ENCODE measurements at places on chromosomes 6 and 20. TPM values are rescaled to one million over a fixed set of nuclear protein-coding genes. Genes with fewer than 3 reads are reported as not detected.

DNA sequence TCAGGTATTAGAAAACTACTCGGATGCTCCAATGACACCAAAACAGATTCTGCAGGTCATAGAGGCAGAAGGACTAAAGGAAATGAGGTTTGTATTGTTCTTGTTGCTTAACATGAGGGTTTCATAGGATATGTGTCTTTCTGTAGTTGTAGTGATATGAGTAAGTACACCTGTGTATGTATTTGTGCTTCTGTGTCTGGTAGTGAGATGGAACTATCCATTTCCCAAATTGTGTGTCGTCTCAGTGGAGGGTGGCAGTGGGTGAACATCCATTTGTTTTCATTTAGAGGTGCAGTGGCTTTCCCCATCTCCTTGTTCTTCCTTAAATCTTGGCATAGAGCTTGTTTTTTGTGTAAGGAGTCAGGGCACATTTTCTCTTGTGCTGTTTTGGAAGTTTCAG, 8.2 kb downstream of the ASXL1 start:
- no peaks in the 10 kb centered on the region for H3K27me3 ChIP-seq
- H3K27ac ChIP-seq: no peak overlapping the region
- H3K4me3 ChIP-seq: no peak overlapping the region
- H3K36me3 ChIP-seq: peaks cover 5% of the 10 kb centered on the region

Gene TPD52L2
- 109 TPM for total RNA-seq

Gene SSTR4
- total RNA-seq: not detected

- no peak overlapping the region for H3K27ac ChIP-seq
- H3K36me3 ChIP-seq: no peaks in the 10 kb centered on the region
- peak; percentile 86 for DNase-seq
- peaks cover 20% of the 10 kb centered on the region for H3K27me3 ChIP-seq
- H3K4me1 ChIP-seq: peaks cover 2% of the 10 kb centered on the region
Observed at GRCh38 chr6:8131265-8131897, 29.0 kb upstream of the EEF1E1 start.

DNA sequence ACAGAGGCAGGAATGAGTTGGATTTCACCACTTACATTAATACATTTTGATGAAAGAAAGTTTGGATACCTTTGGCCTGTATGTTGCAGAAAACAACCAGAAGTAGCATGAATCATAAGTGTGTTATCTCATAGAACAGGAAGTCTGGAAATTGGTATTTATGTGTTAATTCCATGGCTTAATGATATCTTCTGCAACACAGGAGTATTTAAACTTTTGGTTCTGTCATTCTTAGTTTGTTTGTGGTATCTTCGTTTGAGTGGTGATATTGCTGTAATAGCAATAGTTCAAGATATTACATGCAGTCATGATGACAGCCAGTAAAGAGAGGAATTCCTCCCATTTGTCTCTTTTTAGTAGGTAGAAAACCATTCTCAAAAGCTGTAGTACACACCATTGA, 177.3 kb downstream of the CDKAL1 start:
- no peak for DNase-seq
- no peak overlapping the region for H3K4me3 ChIP-seq
- H3K27ac ChIP-seq: no peak overlapping the region
- no peaks in the 10 kb centered on the region for H3K4me1 ChIP-seq
- H3K27me3 ChIP-seq: no peaks in the 10 kb centered on the region
- no peaks in the 10 kb centered on the region for H3K36me3 ChIP-seq

DNA sequence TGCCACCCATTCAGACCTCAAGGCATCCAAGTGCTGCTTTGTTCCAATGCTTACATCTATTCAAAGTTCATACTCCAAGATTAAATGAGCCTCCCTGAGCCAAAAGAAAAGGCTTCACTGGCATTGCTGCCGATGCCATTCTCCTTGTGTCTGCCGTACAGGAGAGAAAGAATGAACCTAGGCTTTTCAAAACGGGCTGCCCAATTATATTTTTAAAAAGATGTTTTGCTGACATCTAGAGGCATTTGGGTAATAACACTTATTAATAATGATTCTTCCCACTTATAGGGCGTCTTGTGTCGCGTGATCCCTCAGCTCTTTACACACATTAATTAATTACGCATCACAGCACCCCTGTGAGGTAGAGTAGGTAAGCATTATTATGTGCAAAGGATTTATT, 545.6 kb downstream of the PKHD1 start:
- H3K4me1 ChIP-seq: peaks cover 18% of the 10 kb centered on the region
- no peaks in the 10 kb centered on the region for H3K36me3 ChIP-seq
- H3K27me3 ChIP-seq: no peaks in the 10 kb centered on the region
- H3K4me3 ChIP-seq: no peak overlapping the region
- no peak for DNase-seq

DNA sequence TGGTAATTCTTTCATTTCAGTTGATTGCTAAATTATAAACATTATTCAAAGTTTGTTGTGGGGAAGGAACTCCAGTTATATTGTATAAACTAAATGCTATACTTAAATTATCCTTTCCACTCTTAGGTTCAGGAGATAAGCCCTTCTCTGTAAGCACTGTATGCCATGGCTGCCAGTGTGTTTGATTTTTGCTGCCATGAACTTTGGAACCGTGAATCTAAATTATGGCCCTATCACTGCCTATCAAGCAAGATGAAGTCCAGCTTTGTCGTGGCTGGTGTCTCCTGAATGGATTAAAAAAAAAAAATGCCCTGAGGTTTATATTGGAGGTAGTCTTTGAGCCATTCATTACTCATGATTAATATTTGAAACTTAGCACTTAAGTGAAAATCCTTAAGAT, 44.7 kb downstream of the CDC5L start:
- no peaks in the 10 kb centered on the region for H3K27me3 ChIP-seq
- no peak overlapping the region for H3K27ac ChIP-seq
- H3K4me3 ChIP-seq: no peak overlapping the region
- no peak for DNase-seq

GRCh38 chr6:15608396-15608795, 54.4 kb downstream of the DTNBP1 start:
- no peak for DNase-seq
- H3K27me3 ChIP-seq: no peaks in the 10 kb centered on the region
- peaks cover 34% of the 10 kb centered on the region for H3K36me3 ChIP-seq
- peak overlapping the region; percentile 14 for H3K27ac ChIP-seq
- H3K4me3 ChIP-seq: no peak overlapping the region
- H3K4me1 ChIP-seq: peaks cover 24% of the 10 kb centered on the region

DNA sequence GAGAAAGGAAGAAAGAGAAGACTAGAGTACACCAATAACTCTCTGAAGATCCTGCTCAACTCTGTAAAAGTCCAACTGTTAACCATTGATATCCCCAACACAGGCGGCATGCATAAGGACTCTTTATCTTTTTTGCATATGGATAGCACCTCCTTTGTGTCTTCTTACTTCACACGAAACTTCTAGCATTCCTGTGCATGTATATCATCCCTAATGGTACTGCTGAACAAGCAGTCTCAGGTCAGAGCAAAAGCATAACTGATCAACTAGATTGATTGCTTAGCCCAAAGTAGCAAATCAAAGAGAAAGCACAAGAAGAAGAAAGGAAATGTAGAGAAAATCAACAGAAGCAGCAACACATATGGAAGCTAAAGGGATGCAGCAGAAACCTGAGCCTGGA, 234.4 kb downstream of the SYNE1 start:
- H3K27me3 ChIP-seq: no peaks in the 10 kb centered on the region
- H3K4me3 ChIP-seq: no peak overlapping the region
- no peak for DNase-seq
- H3K36me3 ChIP-seq: no peaks in the 10 kb centered on the region
- peaks cover 45% of the 10 kb centered on the region for H3K4me1 ChIP-seq

GRCh38 chr20:32404017-32404416, 45.9 kb downstream of the ASXL1 start:
- DNase-seq: no peak
- H3K4me3 ChIP-seq: no peak overlapping the region
- peaks cover 9% of the 10 kb centered on the region for H3K4me1 ChIP-seq

GRCh38 chr6:157162766-157163433, 160.4 kb downstream of the TMEM242 start:
- DNase-seq: no peak
- H3K4me3 ChIP-seq: no peak overlapping the region
- peaks cover 5% of the 10 kb centered on the region for H3K4me1 ChIP-seq

DNA sequence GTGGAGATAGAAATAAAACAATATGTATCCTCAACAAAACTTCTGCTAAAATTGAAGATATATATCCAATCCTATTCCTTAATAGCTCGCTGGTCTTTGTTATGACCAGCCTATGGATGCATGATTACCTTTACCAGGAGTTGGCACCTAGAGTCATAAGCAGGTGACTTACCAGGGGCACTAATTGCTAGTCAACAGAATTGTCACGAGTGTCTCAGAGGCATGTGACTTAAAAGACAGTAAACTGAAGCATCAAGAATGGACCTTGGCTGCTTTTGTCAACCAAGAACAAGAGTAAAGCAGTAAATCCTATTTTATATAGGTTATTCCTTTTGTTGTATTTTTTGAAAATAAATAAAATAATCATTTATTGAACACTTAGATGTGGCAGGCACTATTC, 115.4 kb downstream of the MYO6 start:
- H3K27ac ChIP-seq: no peak overlapping the region
- H3K4me3 ChIP-seq: no peak overlapping the region
- no peaks in the 10 kb centered on the region for H3K4me1 ChIP-seq

Gene ARMC2
- 7.6 TPM for total RNA-seq

DNA sequence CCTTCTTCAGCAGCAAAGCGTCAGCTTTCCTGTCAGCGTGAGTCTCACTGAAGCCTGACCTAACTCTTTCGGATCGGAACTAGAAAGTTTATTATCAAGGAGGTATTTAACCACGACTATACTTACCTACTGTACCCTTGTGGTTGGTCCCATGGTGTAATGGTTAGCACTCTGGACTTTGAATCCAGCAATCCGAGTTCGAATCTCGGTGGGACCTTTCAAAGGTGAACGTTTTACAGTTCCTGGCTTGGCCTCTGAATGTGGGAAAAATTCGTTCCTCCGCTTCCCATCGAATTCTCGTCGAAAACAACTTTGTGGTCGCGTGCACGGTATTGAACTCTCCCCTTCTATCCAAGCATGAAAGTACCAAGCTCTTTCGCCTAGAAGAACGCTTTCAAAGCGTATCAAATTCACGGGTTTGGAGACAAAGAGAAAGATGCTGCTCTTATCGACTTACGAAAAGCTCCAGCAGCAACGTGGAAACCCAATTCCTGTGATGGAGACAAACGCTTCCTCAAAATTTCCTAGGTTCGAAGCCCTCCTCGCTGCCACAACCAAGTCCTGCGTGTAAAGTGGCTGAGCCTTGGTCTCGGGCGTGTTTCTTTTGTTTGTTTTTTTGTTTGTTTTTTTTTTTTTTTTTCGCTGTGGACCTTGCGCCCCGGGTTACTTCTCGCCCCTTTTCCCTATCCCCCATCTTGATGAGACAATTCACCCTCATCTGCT, 63.7 kb downstream of the GPX5 start:
- peak overlapping the region; percentile 58 for H3K27ac ChIP-seq
- peak overlapping the region; percentile 55 for H3K4me3 ChIP-seq
- peaks cover 24% of the 10 kb centered on the region for H3K4me1 ChIP-seq

GRCh38 chr6:8982668-8983067, 547.3 kb upstream of the SLC35B3 start:
- H3K27me3 ChIP-seq: peaks cover 10% of the 10 kb centered on the region
- no peaks in the 10 kb centered on the region for H3K36me3 ChIP-seq
- H3K27ac ChIP-seq: no peak overlapping the region
- no peaks in the 10 kb centered on the region for H3K4me1 ChIP-seq

Gene ECT2L
- 0.13 TPM for total RNA-seq

GRCh38 chr6:119834418-119834817, 484.9 kb upstream of the MAN1A1 start:
- no peak overlapping the region for H3K4me3 ChIP-seq
- peaks cover 4% of the 10 kb centered on the region for H3K27me3 ChIP-seq
- no peak overlapping the region for H3K27ac ChIP-seq
- no peak for DNase-seq
- no peaks in the 10 kb centered on the region for H3K4me1 ChIP-seq

Gene SYTL3
- 0.31 TPM for total RNA-seq

Gene ZC2HC1B
- total RNA-seq: not detected

Gene F13A1
- 2.8 TPM for total RNA-seq

Gene DOK5
- 6.6 TPM for total RNA-seq

- no peak overlapping the region for H3K4me3 ChIP-seq
- peak overlapping the region; percentile 8 for H3K27ac ChIP-seq
- no peak for DNase-seq
Observed at GRCh38 chr6:45617441-45617840, 239.7 kb upstream of the SUPT3H start.

DNA sequence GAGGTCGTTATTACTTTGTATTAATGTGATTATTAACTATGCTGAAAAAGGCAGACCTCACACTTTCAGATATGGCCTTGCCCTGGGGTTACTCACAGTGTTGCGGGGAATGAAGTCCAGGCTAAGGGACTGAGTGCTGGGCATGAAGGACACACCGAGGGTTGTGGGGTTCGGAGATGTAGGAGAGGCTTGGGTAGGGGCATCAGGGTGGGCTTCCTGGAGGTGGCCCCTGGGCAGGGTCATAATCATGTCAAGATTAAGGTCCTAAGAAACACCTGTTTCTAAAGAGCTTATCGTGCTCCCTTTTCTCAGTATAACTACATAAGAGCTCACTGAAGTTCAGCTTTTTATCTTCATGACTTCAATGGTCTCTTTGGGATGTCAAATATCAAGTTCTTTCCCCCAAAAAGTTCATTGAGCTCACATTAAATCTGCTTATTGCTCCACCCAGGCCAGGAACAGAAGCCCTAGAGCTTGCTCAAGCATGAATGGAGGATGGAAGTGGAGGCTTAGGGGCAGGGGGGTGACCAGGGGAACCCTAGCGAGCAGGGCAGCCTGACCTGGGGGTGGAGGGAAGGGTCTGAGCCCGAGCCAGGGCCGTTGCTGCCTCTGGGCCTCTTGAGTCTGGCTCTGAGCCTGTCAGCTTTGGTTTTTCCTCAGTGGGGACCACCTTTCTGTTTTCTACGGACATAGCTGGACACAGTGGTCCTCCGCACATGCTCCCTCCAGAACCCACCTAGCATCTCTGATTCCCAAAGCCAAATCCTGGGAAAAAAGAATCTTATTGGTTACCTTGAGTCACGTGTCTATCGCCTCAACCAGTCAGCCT, 37.3 kb upstream of the TGM2 start:
- H3K27ac ChIP-seq: no peak overlapping the region
- no peak for DNase-seq
- peaks cover 21% of the 10 kb centered on the region for H3K4me1 ChIP-seq
- no peak overlapping the region for H3K4me3 ChIP-seq

DNA sequence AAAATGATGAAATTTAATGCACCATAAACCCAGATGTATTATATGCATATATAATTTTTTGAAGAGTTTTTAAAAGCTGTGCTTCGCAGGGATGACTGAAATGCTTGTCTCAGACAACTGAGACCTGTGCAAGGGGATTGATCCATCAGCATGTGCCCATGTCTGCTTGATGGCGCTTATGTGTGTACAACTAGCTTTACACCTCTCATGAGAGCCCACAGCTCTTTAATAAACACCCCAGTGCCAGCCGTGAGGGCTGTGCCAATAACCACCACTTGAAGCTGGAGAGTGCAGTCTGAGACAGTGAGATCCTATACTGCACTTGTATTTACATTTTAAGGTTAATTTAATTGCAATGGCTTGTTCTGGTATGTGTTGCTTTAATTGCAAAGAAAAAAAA, 225.5 kb downstream of the BCKDHB start:
- H3K4me1 ChIP-seq: peaks cover 16% of the 10 kb centered on the region
- H3K4me3 ChIP-seq: no peak overlapping the region
- H3K36me3 ChIP-seq: no peaks in the 10 kb centered on the region
- no peaks in the 10 kb centered on the region for H3K27me3 ChIP-seq

All from osteocyte (in vitro differentiated cells).